ENCODE measurements at places on chromosomes 3 and 15. TPM values are rescaled to one million over a fixed set of nuclear protein-coding genes. Genes with fewer than 3 reads are reported as not detected.
A peak's percentile ranks its signal among the peaks of the same experiment; 100 is the strongest.

DNA sequence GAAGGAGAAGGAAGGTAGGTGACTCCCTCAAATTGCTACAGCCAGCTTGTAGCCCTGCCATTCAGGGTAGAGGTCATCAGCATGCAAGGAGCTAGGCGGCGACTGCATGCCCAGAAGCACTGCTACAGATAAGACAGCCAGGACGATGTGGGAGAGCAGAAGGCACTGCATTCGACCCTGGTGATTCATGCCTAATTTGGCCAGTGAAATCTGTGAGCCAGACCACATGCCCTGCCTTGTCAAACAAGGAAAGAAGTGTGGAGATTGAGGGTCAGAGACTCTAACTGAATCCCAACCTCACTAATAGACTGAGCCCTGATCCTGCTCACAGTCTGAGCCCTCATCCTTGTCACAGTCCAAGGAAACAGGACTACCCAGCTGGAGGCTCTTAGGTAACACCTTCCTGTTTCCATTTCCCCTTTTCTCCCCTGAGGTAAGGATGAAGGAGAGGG is 86.6 kb downstream of the LINGO1 start:
- peak; percentile 79 for DNase-seq

DNA sequence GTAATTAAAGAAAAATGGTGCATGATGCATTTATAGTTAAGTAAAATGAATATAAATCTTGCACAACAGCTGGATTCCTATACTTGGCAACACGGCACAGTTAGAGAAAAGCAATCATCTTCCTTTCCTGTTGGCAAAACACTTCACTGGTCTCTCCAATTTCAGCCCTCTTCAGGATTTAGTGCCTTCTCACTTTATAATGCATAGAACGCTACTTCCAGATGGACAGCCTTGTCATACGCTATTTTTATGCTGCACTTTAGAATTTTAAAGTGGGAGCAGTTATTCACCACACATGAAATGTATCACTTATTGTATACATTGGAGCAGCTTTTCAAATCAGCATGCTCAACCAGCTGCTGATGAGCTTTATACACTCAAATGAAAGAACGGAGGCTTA is 194.4 kb upstream of the GBE1 start:
- DNase-seq, result no peak

The SLC27A2 gene
- total RNA-seq, result under 0.01 TPM

The GOLGA8H gene
- under 0.01 TPM for total RNA-seq

- DNase-seq, result peak; percentile 36
These were observed 222.6 kb upstream of the NR2F2 start for GRCh38 chr15:96107916-96108315.

The KY gene
- 0.32 TPM for total RNA-seq

The RYR3 gene
- total RNA-seq, result not detected

The BDH1 gene
- total RNA-seq, result 4.8 TPM

- no peak for DNase-seq
These were observed 8.3 kb downstream of the PEAK1 start for GRCh38 chr15:77411619-77411976.

DNA sequence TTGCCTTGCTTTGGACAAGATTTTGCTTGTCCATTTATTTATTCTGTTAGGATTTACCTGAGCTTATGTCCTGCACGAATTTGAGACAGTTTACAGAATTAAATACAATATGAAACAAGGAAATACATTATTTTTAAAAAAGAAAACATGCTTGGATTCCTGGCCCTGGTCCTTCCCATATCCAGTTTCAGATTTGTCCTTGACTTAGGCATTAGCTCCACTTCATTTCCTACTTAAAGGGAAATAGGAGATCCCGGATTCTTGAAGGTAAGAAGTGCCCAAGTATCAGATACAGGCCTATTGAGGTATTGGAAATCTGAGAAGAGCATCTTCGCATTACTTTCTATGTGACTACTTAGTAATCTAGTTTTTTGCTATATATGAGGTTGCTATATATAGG is 672.0 kb downstream of the SI start:
- DNase-seq, result no peak

DNA sequence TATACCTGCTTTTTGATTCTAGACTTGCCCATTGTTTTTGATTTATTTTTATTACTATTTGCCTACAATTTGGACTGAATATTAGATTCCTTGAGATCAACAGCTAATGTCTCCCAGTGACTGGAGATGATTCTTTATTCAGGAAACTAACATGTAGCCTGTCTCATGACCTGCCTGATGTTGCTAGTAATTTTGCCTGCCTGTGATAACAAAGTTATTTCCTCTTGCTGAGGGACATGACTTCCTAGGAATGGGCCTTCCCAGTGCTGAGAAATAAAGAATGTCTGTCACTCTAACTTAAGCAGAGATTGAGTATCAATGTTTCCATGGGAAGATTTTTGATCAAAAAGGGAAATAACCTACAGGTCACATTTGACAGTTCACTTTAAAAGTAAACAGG is 13.4 kb upstream of the NPHP3 start:
- no peak for DNase-seq

The CEMIP gene
- total RNA-seq, result 131 TPM

The FGF7 gene
- 369 TPM for total RNA-seq

GRCh38 chr3:9108876-9109567 is 140.4 kb downstream of the SRGAP3 start:
- DNase-seq, result no peak

The ANAPC13 gene
- total RNA-seq, result 57.0 TPM

DNA sequence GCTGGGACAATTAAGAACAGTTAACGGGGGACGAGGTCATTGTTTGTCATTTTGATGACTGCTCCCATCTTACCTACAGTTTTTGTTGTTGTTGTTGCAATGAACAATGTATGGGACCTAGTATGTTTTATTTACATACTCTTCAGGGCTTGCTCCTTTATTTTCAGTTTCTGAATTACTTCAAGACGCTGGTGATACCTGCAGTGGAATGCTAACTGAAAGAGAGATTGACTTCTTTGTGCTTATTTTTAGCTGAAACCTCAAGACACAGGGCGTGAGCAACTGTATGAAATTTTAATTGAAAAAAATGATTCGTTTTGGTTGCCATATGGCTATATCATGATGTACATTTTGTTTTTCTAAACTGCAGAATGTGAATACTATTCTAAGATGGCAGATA is 297.9 kb downstream of the EDEM1 start:
- no peak for DNase-seq

The TICRR gene
- total RNA-seq, result 5.2 TPM

- DNase-seq, result no peak
These were observed 28.5 kb upstream of the LRRC34 start for GRCh38 chr3:169841171-169841570.

GRCh38 chr15:39761006-39761405 is 21.6 kb downstream of the FSIP1 start:
- DNase-seq, result no peak

The NOX5 gene
- total RNA-seq, result 0.64 TPM

DNA sequence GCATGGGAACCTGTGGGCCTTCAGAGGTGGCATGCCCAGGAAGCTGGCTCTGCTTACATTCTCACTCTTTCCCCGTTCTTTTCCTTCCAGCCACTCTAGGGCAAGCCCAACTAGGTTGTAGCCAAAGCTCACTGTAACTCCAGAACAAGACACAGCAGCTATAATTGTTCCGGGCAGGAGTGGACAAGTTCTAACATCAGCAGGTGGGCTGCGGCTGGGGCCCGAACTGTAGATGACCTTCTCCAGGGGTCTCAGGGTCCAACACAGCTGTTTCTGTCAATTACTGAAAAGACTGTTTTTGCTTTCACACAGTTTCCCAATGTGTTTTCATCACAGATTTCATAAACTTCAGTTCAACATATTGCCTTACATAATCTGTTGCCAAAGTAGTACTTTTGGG is 11.5 kb downstream of the RASGRP1 start:
- no peak for DNase-seq

DNA sequence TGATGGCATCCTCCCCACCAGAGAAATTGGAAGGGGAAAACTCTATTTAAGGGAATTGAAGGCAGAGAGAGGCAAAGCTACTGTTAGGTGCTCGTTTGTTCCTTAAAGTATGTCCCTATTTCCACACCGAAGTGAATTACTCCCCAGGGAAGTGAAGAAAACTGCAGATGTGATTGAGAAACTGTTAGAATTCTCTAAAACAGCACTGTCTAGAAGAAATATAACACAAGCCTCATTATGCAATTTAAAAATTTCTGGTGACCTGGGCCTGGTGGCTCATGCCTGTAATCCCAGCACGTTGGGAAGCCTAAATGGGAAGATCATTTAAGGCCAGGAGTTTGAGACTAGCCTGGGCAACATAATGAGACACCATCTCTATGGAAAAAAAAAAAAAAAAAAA is 305.0 kb downstream of the SHQ1 start:
- DNase-seq, result peak; percentile 15

The CAMKV gene
- not detected for total RNA-seq

- DNase-seq, result no peak
These were observed 111.6 kb downstream of the IQSEC1 start for GRCh38 chr3:12961697-12962036.

DNA sequence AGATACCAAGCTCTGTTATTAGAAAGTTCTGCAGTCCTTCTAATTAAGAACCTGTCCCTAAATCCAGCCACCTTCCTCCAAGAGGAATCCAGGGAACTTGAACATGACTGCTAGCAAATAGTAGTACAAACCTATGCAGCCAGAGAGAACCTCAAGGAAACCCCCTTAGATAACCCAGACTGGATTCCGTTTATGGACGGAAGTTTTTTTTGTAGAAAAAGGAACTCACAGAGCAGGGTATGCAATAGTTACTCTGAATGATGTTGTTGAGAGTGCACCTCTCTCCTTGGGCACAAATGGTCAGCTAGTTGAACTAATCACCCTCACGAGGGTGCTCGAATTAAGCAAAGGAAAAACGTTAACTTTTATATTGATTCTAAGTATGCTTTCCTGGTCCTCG is 40.8 kb downstream of the TM4SF18 start:
- DNase-seq, result no peak

The CCNB2 gene
- 27.2 TPM for total RNA-seq

DNA sequence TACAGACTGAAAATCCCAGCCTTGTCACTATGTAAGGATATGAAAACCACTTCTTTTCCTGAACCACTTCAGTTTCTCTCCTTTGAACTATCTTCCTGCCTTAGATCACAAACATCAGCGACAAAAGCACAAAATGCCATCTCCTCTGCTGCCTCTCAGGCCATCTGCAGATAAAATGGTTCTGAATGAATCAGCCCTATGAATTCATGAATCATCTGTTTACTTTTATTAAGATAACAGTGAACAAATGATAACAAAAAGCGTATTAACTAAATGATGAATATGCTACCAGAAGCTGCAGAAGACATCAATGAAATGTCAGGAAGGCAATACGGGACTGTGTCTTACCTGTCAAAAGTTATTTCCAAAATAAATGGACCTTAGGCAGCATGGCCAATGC is 928.1 kb downstream of the ROBO1 start:
- DNase-seq, result no peak

DNA sequence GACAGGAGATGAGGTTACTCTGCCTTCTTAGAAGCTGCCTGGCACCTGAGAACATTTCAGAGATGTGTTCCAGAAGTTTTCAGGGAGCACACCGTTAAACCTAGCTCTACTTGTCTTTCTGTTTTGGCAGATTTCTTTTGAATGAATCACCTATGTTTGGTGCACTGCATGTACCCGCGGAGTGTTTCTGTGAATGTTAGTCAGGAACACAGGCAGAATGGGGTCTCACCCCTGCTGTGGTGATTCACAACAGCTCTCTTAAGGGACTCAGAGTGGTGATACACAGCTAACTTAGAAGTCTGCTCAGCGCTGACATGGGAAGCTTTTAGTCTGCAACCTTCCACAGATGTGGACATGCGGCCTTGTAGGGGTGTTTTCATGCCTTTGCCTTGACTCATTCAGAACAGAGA is 24.0 kb downstream of the TSEN2 start:
- peak; percentile 99 for DNase-seq

The TPRG1 gene
- 1.3 TPM for total RNA-seq

DNA sequence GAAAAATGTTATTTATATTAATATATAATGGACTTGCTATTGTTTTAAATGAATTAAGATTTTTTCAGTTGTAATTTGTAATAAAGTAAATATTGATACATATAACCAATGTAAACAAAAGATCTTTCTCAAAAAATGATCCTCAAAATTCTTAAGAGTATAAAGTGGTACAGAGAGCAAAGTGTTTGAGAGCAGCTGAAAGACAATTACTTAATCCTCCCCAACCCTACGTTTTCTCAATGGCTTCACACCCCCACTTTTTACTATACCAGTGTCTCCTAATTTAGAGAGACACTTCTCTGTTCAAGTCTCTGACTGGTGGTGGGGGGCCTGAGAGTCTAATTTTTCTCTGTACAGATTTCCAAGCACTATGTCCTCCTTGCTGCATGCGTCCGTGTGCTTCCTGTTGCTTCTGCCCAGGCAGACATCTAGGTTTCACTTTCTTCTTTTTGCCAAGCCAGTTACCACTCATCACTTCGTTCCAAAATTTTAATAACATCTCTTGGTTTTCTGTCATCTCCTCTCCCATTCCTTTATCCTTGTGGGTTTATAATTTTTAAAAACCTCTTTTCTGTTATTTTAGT is 276.3 kb upstream of the DNAJC19 start:
- DNase-seq, result no peak

The RPP25 gene
- total RNA-seq, result 11.0 TPM
